ENCODE measurements at places on chromosomes 4 and X. TPM values are rescaled to one million over a fixed set of nuclear protein-coding genes. Genes with fewer than 3 reads are reported as not detected.

NPY5R gene
- polyA plus RNA-seq, result 5.0 TPM

VCX3A gene
- polyA plus RNA-seq, result not detected

ASB9 gene
- 13.5 TPM for polyA plus RNA-seq

FAM90A26 gene
- polyA plus RNA-seq, result 0.11 TPM

XK gene
- 1.8 TPM for polyA plus RNA-seq

ADRA2C gene
- 6.8 TPM for polyA plus RNA-seq

PRDX4 gene
- polyA plus RNA-seq, result 125 TPM

PNMA5 gene
- polyA plus RNA-seq, result 0.30 TPM

XPNPEP2 gene
- polyA plus RNA-seq, result 83.6 TPM

H2AZ1 gene
- polyA plus RNA-seq, result 443 TPM

CXCL1 gene
- polyA plus RNA-seq, result 0.89 TPM

TBC1D19 gene
- polyA plus RNA-seq, result 17.9 TPM

SLC9B1 gene
- 3.4 TPM for polyA plus RNA-seq

BRCC3 gene
- 25.5 TPM for polyA plus RNA-seq

USP17L17 gene
- not detected for polyA plus RNA-seq

RASGEF1B gene
- polyA plus RNA-seq, result 10.4 TPM

CYBB gene
- polyA plus RNA-seq, result 14.5 TPM

CENPVL3 gene
- 1.3 TPM for polyA plus RNA-seq

SPANXN1 gene
- not detected for polyA plus RNA-seq

TLR8 gene
- 0.29 TPM for polyA plus RNA-seq

MAGEA9B gene
- not detected for polyA plus RNA-seq

MTCP1 gene
- 26.2 TPM for polyA plus RNA-seq

TBC1D9 gene
- 55.7 TPM for polyA plus RNA-seq

FRG2 gene
- polyA plus RNA-seq, result not detected

PPP4R3C gene
- not detected for polyA plus RNA-seq

EVC2 gene
- 9.2 TPM for polyA plus RNA-seq

HTR2C gene
- 0.81 TPM for polyA plus RNA-seq

ZNF157 gene
- polyA plus RNA-seq, result 0.97 TPM

NALF2 gene
- polyA plus RNA-seq, result 0.51 TPM

GNRHR gene
- polyA plus RNA-seq, result 0.54 TPM

GPR119 gene
- polyA plus RNA-seq, result not detected

CABS1 gene
- polyA plus RNA-seq, result not detected

HSFX4 gene
- not detected for polyA plus RNA-seq

FGB gene
- polyA plus RNA-seq, result 9.9 TPM

CTAG1A gene
- polyA plus RNA-seq, result not detected

AMER1 gene
- polyA plus RNA-seq, result 8.7 TPM

TLR3 gene
- polyA plus RNA-seq, result 12.1 TPM

ZNF718 gene
- 20.0 TPM for polyA plus RNA-seq

TRMT10A gene
- polyA plus RNA-seq, result 13.4 TPM

XAGE2 gene
- polyA plus RNA-seq, result not detected

EBP gene
- polyA plus RNA-seq, result 75.9 TPM

TMPRSS11F gene
- not detected for polyA plus RNA-seq

SUPT20HL2 gene
- 0.04 TPM for polyA plus RNA-seq

CSTF2 gene
- 20.1 TPM for polyA plus RNA-seq

RIPPLY1 gene
- polyA plus RNA-seq, result 2.4 TPM

SPARCL1 gene
- polyA plus RNA-seq, result 15.3 TPM

DRP2 gene
- 1.6 TPM for polyA plus RNA-seq

EREG gene
- polyA plus RNA-seq, result 0.16 TPM

ASMT gene
- polyA plus RNA-seq, result 0.14 TPM

MAGEE2 gene
- 0.94 TPM for polyA plus RNA-seq

PPP1R2C gene
- not detected for polyA plus RNA-seq

CITED1 gene
- 16.9 TPM for polyA plus RNA-seq

SLC4A4 gene
- 73.7 TPM for polyA plus RNA-seq

MAGEA11 gene
- polyA plus RNA-seq, result not detected

BMPR1B gene
- 25.6 TPM for polyA plus RNA-seq

Measured in renal cortex interstitium (tissue), 15 donors.